ENCODE measurements at places on chromosomes 11 and 22.

- no peak for DNase-seq
Observed at GRCh38 chr22:39275814-39276439, 31.1 kb upstream of the PDGFB start.

GRCh38 chr11:72673284-72673942 is 809 bp downstream of the PDE2A start:
- no peak for DNase-seq

DNA sequence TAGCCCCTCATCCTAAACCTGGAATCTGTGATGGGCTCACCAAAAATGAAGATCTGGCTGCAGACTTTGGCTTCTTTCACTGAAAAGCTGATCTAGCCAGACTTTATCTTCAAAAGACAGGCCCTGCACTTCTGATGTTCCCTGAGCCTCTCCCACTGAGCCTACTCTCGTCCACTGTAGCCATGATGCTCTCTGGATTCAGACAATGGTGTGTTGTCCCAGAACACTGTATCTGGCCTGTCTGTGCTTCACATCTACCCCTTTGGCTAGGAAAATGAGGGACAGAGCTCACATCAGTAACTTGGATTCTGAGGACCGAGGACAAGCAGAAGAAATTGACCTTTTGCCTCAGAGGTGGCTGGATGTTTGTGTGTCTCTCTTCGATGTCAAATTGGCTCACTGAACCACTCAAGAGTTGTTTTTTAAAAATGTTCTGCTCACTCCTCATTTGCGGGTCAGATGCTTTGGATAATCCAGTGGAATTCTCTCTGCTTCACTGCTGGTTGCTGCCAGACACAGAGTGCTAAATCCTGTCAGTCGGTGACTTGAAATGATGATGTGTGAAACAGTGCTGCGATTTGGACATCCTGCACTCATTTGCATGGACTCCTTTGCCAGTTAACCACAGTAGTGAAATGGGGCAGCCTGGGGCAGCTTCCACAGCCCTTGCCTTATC is 67.5 kb downstream of the ARFGAP2 start:
- DNase-seq: no peak

DNA sequence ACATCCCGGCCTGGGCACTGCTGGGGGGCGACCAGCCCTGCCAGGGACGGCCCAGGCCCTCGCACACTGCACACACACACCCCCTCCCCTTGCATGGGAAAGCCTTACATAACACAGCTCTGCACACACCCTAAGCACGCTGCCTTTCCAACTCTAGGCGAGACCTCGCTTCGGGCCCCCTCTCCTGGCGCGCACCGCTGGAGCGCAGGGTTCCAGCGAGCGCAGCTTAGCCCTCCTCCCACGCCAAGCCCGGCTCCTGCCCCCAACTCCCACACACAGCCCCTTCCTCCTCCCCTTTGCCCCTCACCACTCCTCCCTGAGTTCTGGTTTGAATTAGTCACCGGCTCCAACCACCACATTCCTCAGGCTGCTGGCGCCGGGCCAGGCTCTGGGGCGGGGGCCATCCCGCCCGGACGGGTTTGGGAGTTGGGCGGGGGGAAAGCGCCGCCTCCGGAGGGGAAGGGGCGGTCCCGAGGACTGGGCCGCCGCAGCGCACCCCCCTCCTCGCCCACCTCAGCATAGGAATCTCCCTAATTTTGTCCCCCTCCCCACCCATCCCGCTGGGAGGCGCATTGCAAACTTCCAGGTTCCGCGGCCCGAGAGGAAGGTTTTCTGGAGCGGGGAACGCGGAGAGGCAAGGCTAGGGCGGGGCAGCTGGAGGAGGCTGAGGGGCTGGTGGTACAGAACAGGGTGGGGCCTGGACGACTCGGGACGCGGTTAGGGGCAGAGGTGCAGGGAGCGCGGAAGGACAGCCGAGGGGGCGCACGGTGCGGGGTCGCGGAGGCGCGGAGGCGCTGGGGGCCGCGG is 966 bp downstream of the AHNAK start:
- no peak for DNase-seq

- DNase-seq: peak; percentile 75
Observed at GRCh38 chr11:68942751-68943271, 38.0 kb downstream of the MRGPRD start.

GRCh38 chr11:79482800-79483199 is 42.0 kb upstream of the TENM4 start:
- peak; percentile 55 for DNase-seq

- DNase-seq: peak; percentile 44
Observed at GRCh38 chr11:34214961-34215805, 109.8 kb downstream of the NAT10 start.

DNA sequence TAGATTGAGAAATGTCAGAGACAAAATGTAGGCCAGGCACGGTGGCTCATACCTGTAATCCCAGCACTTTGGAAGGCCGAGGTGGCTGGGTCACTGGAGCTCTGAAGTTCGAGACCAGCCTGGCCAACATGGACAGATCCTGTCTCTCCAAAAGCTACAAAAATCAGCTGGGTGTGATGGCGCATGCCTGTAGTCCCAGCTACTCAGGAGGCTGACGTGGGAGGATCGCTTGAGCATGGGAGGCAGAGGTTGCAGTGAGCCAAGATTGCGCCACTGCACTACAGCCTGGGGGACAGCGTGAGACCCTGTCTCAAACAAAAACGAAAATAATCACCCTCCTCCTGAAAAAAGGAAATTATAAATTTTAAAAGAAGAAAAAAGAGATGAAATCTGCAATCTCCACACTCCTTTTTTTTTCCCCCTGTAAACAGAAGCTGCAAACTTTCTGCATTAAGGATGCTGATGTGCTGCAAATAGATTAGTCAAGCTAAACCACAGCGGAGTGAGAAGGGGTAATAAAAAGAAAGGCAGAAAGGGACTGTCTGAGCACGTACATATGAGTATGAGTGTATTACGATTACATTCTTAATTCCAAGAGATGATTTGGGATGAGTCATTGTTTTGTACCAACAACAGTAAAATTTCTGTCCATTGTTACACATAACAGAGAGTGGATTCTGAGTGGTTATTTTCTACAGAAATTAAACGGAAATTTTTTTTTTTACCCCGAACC is 87.3 kb downstream of the SIK3 start:
- DNase-seq: no peak

- no peak for DNase-seq
Observed at GRCh38 chr11:75105462-75105925, 8.8 kb upstream of the OR2AT4 start.

DNA sequence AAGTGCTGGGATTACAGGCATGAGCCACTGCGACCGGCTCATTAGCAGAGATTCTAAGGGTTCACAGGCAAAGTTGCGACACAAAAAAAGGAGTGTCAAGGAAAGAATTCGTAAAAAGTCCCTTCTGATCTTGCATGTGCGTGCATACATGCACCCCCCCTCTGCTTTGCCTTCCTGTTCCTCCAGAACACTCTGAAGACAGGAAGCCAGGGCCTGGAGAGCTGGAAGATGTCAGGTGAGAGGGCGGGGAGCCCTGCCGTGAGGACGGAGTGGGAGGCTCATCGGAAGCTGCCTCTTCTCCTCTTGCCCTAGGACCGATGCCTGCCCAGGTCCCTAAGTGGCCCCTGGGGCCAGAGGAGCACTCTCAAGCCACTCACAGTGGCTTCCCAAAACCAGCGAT is 89.1 kb downstream of the LARGE1 start:
- DNase-seq: no peak

DNA sequence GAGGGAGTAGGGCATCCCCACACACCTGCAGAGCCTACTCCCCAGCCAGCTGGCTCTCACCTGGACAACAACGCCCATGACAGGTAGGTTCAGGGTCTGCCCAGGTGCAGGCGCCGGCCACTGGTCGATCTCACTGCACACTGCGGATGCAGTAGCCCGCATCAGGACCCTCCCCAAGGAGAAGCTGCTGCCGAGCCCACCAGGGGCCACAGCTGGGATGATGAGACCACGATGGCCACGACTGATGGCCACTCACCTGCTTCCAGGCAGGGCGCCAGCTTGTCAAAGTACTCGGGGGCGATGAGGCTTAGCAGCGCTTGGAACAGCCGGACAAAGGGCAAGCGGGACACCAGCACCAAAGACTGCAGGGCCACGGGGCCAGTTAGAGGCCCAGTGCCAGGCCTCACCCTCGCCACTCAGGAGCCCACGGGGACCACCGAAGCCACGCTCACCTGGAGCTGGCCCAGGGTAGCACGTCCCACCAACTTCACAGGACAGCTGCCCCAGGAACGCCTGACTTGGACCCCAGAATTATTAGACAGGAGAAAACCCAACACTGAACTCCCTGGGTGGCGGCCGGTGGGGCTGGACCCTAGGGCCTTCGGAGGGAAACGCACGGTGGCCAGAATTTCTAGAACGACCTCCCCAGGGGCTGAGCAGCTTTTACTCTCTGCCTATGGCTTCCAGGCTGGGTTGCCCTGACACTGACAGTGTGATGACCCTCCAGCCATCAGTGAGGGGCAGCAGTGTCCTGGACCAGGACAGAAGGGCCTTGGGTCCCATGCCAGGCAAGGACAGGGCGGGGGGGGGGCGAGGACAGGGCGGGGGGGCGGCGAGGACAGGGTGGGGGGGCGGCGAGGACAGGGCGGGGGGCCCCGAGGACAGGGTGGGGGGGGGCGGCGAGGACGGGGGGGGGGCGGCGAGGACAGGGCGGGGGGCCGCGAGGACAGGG is 8.9 kb upstream of the PLXNB2 start:
- no peak for DNase-seq

DNA sequence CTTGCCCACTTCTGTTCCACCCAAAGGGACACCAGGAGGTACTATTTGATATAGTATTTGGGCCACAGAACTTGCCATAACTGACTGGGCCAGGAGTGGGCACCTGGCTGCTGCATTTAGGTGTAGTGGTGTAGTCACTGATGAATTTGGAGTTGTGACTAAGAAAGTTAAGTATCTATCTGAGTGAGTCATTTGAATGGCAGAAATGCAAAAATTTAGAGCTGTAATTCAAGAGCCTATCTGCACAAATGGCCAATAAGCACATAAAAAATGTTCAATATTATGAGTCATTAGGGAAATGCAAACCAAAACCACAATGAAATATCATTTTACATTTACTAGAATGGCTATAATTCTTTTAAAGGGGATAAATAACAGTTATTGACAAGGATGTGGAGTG is 14.7 kb downstream of the GLYATL2 start:
- DNase-seq: no peak

DNA sequence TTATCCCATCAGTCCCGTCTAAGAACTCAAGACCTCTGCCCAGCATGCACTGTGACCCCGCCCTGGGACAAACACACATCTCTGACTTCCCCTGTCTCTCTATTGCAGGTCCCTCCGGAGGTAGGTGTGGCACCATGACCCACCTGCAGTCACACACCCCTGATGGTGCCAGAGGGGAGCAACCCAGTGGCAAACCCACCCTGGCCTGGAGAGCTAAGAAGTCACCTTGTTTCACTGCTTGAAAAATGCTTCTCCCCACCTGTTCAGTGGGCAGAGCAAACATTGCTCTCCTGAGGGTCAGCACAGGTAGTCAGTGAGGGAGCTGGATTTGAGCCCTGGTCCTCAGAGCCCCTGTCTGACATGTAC is 23.9 kb downstream of the CAPN1 start:
- DNase-seq: no peak

GRCh38 chr11:36098087-36098486 is 154.2 kb downstream of the LDLRAD3 start:
- DNase-seq: no peak

DNA sequence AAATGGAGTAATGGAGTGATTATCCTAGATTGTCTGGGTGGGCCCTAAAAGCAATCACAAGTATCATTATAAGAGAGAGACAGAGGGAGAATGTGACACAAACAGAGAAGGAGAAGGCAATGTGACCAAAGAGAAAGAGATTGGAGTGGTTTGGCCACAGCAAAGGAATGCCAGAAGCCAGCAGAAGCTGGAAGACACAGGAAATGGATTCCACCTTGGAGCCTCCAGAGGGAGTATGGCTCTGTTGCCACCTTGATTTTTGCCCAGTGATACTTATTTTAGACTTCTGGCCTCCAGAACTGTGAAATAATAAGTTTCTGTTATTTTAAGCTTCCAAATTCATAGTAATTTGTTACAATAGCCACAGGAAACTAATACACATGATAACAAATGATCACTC is 36.8 kb upstream of the OR5P2 start:
- no peak for DNase-seq

GRCh38 chr11:68002575-68002937 is 1.3 kb downstream of the UNC93B1 start:
- peak; percentile 52 for DNase-seq

DNA sequence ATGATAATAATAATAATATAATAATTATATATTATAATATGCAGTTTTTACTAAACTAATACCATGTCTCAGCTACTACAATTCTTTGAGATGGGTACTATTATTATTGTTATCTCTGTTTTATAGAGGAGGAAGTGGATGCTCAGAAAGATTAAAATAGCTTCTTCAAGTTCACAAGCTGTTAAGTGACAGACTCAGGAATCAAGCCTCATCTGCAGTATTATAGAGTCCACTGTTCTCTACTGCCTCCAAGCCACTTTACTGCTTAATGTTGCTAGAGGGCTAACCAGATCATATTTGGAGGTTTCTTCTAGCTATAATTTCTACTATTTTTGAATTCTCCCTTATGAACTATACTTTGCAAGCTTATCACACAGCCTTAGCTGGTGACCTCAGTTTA is 62.7 kb downstream of the CSTPP1 start:
- DNase-seq: no peak
